ENCODE measurements at places on chromosomes 6 and 20.

DNA sequence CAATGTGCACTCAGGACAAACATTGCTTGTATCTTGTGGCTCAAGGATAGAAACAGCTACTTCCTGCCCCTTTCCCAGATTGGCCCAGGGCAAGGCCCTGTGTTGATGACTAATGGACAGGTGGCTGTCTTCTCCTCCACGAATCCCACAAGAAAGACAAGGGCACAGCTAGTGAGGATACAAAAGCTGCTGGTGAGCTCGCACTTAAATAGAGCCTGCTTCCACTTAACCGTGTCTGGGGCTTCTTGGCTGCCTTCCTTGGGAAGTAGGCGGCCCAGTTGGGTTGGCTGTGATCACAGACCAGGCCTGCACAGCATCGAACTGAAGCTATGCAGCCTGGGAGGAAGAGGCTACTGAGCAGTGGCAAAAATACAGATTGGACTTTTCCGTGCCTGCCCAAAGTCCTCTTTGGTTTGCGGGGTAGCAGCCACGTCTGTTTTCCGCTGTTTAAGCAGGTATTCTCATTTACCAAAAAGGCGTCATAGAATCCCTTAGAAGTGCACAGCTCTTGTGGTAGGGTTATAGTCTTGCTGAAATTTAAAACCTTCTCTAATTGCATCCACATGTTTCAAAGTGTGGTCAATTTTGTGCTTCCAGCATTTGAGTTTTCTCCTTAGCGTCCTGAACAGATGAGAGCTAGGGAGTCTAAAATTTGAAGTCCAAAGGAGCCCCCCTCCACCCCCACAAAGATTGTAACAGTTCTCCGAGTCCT, 23.0 kb upstream of the NAA20 start:
- no peak for DNase-seq

DNA sequence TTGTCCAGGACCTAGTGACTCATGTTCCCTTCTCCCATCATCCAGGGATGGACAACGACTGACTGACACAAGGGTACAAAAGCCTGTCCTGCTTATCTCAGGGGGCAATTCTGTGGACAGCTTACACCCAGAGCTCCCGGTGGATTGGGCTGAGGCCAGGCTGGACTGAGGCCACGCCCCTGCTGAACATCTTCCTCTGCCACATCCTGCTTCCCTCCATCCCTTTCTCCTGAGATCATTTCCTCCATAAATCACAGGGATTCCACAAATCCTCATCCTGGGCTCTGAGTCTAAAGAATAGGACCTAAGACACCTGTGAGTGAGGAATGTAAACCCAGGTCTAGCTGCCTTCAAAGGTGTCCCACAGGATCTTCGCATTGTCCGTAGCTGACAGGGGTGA, 30.4 kb upstream of the RNF24 start:
- no peak for DNase-seq

DNA sequence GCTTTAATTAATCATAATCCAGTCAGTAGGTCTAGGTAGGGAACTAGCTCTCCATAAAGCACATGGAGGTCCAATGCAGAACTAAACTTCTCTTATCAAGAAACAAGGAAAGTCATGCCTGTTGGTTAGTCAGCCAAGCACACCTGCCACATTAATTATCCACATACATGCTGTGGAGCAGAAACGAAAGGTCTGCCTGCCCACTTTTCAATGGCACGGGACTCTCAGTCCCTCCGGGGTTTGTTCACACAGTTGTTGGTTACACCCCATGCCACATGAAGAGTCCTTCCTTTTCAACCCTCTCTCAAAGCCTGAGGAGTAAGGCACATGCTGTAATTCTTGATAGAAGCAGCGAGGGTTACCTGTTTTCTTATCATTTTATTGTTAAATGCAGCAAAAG, 1096.4 kb upstream of the MAP3K7 start:
- no peak for DNase-seq

GRCh38 chr20:55200317-55200716, 724.9 kb downstream of the DOK5 start:
- DNase-seq, result no peak

GRCh38 chr6:167829513-167829912, 2.8 kb downstream of the AFDN start:
- DNase-seq, result no peak

DNA sequence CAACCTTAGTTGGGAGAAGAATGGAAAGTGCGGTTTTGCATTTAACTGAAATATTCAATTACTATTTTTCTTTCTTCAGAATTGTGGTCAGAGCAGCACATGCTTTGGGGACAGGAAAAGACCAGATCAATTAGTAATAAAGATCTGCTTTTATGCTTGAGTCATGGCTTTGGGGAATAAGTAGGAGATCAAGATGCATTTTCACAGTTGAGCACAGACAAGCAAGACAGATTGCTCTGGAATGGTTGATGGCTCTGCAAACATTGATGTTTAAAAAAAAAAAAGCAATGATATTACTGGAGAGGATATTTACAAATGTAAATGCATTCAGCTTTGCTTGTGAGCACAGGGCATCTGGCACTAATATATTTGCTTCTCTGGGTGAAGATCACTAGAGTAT, 224.4 kb upstream of the SASH1 start:
- DNase-seq, result no peak

- no peak for DNase-seq
Observed at GRCh38 chr20:57601737-57602136, 18.5 kb downstream of the ZBP1 start.

- no peak for DNase-seq
Observed at GRCh38 chr6:73353636-73354593, at the start of gene DPPA5. TSS of gene DPPA5 (minus strand) at chr6:73354276. CDS start at chr6:73354225, 51 bp downstream.

DNA sequence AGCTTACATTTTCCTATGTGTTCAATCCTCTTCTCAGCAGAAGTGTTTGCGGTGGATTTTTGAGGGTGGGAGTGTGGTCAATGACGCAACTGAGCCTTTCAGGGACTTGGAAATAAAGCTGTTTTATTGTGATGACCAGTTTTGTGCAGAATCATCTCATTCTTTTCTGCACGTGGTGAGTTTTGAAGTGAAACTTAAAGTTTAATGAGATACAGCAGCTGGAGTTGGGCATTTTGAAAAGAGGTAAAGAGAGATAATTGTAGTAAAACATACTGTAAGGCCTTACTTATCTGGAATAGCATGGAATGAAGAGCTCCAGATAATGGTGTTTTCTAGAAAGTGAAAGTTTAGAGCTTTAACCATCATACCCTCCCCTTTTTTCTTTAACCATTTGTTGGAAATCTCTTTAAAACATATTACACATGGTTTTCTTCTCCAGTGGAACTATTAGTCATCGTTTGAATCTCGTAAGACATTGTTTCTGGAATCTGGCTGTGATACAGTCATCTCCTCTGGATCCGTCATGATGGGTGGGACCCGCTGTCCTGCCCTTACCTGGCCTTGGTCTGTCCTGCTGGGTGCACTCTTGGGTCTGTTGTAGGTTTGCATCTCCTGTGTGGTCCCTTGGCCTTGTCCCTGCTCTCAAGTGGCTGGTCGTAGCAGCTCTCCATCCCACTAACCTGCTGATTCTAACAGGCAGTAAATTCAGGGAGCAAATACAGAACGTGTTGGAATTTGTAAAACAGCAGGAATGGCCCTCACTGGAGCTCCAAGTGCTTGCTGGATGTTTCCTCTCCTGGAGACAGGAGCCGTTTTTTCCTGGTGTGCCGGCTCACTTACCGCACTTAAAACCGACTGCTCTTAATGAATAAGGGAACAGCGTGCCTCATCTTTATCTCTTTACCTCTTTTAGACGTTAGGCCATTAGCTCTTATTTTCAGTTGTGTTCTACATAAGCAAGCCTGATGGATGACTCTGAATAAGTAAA, 29.8 kb downstream of the UST start:
- DNase-seq, result no peak

DNA sequence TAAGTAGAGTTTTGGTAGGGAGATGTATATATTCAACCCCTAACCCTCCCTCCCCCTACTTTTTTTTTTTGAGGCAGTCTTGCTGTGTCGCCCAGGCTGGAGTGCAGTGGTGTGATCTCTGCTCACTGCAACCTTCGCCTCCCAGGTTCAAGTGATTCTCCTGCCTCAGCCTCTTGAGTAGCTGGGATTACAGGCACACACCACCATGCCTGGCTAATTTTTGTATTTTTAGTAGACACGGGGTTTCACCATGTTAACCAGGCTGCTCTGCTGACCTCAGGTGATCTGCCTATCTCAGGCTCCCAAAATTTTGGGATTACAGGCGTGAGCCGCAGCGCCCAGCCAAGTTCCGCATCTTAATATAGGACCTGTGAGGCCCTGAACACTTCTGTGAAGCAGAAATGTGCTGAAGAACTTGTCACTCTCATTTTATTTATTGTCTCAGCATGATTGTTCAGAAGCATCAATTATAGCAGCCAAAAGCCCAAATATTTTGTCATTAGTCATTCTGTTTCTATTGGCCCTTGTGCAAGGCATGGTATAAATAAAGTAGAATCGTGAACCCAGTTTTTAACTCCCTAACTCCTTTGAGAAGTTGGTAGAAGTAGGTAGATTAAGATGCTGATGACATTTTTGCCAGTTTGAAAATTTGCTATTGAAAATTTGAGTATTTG, 19.4 kb downstream of the DSTN start:
- DNase-seq, result no peak

GRCh38 chr20:11376420-11376819, 541.3 kb upstream of the BTBD3 start:
- no peak for DNase-seq
